Activated CD4-positive, alpha-beta T cell treated with anti-CD3 and anti-CD28 coated beads for 4 hours (primary cell): ENCODE measurements at places on chromosomes 3 and 15.
A peak's percentile ranks its signal among the peaks of the same experiment; 100 is the strongest.

- no peak for DNase-seq
Measured at GRCh38 chr15:71352125-71352524, 236.9 kb downstream of the THSD4 start.

DNA sequence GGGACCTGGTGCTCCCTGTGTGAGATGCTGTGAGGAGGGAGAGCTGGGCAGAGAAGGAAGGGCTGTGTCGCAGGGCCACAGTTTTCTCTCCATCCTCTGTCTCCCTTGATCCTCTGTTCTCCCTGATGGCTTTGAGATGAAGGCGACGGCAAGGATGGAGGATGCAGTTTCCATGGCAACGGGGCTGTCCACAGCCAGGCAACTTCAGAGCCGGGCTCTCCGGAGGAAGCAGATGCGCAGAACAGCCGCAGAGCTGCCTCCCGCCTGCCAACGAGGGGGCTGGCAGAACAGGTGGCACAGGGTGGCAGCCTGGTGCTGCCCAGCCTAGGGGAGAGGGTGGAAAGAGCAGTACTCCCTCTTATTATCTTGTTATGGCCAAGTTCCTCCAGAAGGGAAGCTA is 9.9 kb upstream of the GRM2 start:
- DNase-seq, result no peak

DNA sequence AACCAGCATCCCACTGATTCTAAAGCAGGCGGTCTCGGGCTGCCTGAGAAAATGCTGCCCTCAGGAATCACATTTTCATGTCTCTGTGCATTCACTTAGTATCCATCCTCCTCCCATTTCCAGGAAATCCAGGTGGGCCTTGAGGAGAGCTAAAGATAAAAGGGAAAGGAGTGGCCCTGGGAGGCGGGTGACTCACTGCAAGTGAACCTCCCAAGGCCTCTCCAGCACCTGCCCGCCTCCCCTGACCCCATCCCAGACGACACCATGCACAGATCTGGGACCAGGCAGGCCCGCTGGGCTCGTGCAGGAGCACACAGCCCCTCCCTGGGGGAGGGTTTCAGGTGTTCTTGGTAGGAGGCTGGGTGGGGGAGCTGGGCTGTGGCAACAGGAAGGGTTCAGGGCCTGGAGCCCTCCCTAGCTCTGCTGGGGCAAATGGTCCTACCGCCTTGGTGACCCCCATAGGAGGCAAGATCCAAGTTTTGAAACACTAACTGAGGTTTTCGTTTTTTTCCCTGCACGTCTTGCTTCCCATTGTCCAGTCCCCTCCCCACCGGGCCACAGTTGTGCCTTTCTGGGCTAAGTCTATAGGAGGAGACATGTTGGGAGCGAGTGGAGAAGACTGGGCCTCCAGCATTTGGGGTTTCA is 22.2 kb downstream of the MELTF start:
- no peak for DNase-seq

GRCh38 chr15:52464478-52464877 is 64.2 kb downstream of the MYO5A start:
- DNase-seq, result no peak

- no peak for DNase-seq
Measured at GRCh38 chr15:26438316-26438715, 334.6 kb downstream of the GABRB3 start.

GRCh38 chr3:64074060-64074459 is 50.8 kb upstream of the PSMD6 start:
- DNase-seq, result no peak

DNA sequence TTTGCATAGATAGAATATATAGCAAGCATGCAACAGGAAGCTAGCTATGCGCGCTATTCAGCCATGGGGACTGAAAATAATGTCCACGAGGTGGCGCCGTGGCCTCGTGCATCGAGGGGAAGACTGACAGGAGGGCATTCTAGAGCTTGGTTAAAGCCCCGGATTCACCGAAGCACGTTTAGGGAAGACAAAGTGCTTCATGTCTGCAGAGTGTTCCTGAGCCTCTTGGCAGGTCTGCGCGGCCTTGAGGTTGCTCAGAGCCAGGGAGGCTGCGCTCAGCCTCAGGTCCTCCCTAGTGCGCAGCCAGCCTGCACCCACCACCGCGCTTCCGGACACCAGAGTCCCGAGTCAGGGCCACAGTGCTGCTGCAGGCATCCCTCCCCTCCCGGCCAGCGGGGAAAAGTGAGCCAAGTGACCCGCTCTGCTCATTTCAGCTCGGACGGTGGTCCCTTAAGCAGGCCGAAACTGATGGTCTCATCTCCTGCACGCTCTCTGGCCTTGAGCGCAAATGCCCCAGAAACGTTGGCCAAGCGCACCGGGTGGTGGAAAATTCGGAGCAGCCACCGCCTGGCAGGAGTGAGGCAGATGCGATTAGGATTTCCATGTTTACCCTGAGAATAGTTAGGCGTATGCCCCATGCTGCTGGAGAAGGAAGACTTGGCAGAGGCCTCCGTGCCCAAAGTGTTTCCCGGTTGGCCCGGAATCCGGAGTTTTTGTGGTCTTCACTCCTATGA is 24.8 kb downstream of the GABRA5 start:
- no peak for DNase-seq

DNA sequence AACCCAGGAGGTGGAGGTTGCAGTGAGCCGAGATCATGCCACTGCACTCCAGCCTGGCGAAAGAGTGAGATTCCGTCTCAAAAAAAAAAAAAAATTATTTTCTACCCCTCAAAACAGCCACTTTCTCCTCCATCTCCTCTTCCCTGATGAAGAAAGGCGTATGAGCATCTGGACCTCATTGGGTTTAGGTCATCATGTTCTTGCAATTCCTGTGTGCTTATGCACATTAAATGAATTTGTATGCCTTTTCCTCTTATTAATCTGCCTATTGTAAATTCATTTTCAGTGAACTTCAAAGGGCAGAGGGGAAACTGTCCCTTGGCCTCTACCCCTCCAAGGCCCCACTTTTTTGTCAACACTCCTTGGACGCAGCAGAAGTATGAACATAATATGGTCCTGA is 117.8 kb downstream of the RPLP1 start:
- DNase-seq, result no peak

DNA sequence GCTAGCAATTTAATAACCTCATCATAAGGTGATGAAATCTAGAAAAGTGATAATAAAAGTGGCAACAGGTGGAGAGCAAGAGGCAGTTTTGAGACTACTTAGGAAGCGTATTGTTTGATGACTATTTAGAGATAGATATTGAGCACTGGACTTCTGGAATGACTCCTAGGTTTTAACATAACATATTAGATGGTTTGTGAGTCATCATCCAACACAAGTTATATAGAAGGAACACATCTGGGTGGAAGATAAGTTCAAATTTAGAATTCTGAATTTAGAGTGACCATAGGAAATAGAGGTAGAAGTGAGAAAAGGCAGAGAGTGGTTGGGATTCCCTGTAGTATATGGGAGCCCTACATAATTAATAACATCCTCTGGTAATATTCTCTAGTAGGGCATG is 282.8 kb upstream of the ALCAM start:
- DNase-seq, result no peak

DNA sequence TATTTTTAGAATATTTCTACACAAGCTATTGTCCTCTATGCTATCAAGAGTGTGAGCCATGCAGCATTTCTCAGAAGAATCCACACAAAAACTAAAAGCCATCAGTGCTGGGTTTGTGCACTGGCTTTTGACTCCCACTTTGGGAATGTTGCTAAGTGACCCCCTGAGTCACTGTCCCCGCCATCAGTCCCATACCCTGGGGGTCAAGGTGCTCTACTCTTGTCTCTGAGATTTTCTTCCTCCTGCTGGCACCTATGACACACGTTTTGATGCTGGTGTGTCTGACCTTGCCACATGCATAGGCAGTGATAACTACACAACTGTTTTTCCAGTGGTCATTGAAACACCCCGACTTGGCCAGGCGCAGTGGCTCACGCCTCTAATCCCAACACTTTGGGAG is 19.8 kb downstream of the CMTM7 start:
- no peak for DNase-seq

DNA sequence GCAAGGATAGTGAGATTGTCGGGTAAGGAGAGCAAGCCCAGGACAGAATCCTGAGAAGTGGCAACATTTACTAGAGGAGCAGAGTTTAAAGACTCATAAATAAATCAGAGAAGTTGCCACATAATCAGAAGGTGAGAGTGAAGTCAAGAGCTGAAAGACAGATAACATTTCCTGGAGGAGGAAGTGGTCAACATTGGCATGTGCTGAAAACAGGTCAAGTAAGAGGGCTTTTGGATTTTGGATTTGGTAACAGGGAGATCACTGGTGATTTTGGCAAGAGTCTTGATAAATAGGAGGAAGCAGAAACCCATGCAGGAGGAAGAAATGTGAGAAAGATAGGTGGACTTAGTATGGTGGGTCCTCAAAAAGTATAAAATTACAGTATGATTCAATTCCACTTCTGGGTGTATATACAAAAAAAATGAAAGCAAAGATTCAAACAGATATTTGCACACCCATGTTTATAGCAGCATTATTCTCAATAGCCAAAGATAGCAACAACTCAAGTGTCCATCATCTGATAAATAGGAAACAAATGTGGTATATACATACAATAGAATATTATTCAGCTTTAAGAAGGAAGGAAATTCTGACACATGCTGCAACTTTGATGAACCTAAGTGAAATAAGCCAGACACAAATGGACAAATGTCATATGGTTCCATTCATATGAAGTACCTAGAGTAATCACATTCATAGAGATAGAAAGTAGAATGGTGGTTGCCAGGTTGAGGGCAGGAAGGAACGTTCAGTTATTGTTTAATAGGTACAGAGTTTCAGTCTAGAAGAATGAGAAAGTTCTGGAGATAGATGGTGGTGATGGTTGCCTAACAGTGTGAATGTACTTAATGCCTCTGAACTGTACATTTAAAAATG is 27.3 kb upstream of the MBNL1 start:
- no peak for DNase-seq

- DNase-seq, result peak; percentile 55
Measured at GRCh38 chr15:68252925-68253534, 23.5 kb upstream of the CLN6 start.
